Esophagus mucosa (tissue), 1 donor: ENCODE measurements at places on chromosomes 2 and 18. TPM values are rescaled to one million over a fixed set of nuclear protein-coding genes. Genes with fewer than 3 reads are reported as not detected.

- ATAC-seq, result no peak
Observed at GRCh38 chr2:29011418-29012060, 30.4 kb downstream of the TOGARAM2 start.

Gene KCNG2
- total RNA-seq, result 0.20 TPM

DNA sequence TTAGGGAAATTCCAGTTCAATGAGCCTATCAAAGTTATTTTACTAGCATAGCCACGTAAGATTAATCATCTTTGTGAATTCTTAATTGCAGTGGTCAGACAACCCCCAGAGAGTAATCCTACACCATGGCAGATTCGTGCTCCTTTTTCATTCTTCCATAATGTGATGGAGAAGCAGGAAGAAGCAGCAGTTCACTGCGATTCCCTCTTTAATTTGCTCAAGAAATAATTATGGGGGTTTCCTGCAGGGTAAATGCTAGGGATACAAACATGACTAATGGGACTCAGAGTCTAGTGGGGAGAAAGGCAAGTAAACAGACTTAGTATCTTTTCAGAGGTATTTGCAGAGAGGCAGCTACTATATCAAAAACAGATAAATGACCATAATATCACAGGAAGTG lies 175.8 kb upstream of the HNRNPA3 start:
- ATAC-seq, result no peak

Gene CXCR1
- 0.72 TPM for total RNA-seq

DNA sequence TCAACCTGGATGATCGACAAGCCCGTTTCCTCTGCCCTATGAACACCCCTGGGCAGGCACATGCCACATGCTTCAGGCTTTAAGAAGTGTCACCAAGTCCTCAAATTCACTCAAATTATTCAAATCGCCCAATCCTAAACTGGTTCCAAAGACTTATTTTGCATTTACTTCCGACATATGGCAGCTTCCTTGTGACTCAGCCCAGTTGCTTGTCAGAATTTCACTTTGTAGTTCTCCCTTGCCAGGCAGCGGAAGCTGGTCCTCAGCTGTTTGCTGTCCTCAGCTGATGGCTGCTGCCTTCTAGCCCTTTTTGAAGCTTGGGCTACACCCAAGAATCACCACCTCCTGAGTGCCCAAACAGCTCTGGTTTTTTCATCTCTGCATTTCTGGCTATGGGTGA lies 105.4 kb upstream of the LMAN1 start:
- ATAC-seq, result no peak

DNA sequence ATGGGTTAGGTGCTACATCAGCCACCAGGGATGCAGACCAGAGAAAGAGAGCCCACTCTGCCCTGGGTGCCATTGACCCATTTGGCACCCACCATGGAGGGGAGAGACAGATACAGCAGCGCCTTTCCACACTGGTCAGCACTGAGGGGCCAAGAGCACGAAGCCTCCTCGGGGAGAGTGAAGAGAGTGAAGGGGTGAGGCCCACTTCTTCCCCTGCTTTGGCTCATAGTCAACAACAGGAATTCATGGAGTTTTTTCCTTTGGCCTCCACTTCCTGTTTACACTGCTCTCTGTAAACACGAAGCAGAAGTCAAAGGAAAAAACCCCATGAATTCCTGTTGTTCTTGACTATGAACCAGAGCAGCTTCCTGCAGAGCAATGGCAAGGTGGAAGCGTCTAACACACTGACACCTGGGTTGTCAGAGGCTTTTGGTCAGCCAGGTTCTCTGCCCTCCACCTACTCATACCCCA lies 80.0 kb downstream of the CCDC93 start:
- no peak for ATAC-seq
